ENCODE measurements at places on chromosomes 4 and X.

GRCh38 chrX:129700536-129700935 lies 38.2 kb upstream of the XPNPEP2 start:
- DNase-seq = no peak

- no peak for DNase-seq
These were observed 146.4 kb downstream of the CPEB2 start for GRCh38 chr4:15148691-15149090.

DNA sequence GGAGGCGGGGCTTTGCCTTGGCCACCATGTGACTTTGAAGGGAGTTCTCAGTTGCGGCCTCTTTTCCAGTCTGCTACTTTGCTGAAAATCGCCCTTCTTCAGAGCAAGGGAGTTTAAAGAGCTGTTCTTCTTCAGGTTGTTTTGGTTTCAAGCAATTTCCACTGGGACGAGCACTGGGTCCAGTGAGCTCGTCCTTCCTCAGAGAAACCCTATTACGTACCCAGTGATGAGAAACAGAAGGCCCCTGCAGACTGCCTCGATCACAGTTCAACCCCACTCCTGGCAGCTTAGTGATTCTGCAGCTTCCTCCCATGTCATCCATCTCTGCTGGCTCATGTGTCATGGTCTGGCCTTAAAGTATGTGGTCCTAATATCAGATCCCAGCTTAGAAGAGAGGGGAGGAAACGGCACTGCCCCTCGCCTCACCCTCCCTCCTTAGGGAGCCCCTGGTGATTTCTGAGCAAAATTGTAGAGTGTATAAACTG lies 7.8 kb upstream of the FAM149A start:
- DNase-seq = no peak

- DNase-seq = no peak
These were observed 1069.5 kb downstream of the FAM133A start for GRCh38 chrX:94743478-94743877.

GRCh38 chr4:114691865-114692264 lies 93.3 kb downstream of the UGT8 start:
- DNase-seq = no peak

- no peak for DNase-seq
These were observed 72.5 kb downstream of the FGF13 start for GRCh38 chrX:138638996-138639395.
